ENCODE measurements at places on chromosomes 1 and 21.

DNA sequence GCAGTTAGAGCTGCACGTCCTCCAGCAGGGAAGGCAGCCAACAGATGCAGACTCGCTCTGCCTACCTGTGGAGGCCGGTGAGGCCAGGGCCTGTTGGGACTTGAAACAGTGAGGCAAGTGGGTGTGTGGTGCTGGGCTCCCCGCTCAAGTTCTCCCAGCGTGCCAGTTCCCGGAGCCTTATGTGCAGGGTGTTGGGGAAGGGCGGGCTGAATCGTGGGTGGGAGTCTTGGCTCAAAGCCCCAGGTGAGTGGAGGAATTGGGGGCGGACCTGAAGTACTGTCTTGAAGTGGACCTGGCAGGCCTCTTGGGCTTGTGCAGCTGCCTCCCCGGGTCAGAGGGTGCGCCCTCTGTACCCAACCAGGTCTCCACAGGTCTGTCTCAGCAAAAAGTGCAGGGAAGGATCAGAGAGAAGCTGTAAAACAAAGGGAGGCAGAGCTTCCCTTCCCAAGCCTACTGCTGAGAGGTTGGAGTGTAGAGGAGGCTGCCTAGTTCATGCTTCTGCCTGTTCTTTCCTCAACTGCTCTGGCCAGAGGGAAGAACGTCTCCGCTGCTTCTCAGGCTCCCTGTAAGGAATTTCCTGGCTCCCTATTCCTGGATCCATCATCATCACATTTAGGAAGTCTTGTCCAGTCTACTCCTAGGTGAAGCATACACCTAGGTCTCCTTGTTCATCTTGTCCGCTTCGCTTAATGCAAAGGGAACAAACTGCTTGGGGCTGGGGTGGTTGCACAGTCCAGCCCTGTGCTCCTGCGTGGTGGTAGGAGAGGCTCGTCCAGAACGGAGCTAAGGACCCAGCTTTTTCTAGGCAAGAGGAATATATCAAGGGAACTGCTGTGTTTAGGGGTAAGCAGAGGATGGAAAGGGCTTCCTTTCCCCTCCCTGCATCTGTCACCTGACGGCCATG is 14.9 kb downstream of the UTP11 start:
- DNase-seq = no peak

- no peak for DNase-seq
Measured at GRCh38 chr1:103948526-103948925, 198.8 kb downstream of the AMY1C start.

DNA sequence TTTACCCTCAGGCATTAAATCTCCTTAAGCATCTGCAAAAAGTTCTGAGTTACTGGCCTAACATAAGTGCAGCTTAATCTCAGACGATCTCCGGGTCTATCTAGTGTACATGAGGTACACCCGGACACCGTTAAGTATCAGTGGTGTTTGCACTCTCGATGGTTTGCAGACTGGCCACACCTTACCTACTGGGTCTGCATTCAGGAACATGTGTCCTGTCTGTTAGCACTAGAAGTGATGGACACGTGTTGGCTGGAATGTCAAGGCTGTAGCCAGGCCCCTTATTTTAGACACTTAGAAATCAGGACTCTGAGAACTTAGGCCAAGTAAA is 783 bp upstream of the AGL start:
- DNase-seq = no peak

GRCh38 chr1:160133990-160134770 is 17.2 kb upstream of the ATP1A4 start:
- no peak for DNase-seq

- DNase-seq = no peak
Measured at GRCh38 chr1:237875291-237875690, 15.4 kb downstream of the ZP4 start.

GRCh38 chr1:182520736-182521135 is 68.3 kb downstream of the RNASEL start:
- no peak for DNase-seq

DNA sequence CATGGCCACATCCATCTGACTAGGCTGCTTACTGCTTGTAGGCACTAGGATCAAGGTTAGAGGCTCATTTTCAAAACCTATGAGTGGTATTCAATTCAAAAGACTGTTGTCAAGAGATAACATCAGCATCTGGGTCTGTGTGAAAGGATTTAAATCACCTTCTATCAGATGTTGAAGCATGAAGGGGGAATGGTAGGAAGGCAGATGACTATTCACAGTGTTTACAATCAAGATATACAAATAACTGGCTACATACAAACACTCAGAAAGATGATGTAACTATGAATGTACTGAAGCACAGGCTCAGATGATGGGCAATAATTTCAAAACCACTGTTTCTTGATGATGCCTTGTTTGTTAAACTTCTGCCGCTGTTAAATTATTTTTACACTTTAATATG is 249.2 kb downstream of the SLC45A1 start:
- no peak for DNase-seq

GRCh38 chr1:117183112-117183511 is 27.6 kb downstream of the VTCN1 start:
- DNase-seq = no peak

GRCh38 chr1:221778535-221779142 is 36.8 kb upstream of the DUSP10 start:
- DNase-seq = no peak

GRCh38 chr1:234154320-234155251 is 218.7 kb upstream of the COA6 start:
- no peak for DNase-seq

DNA sequence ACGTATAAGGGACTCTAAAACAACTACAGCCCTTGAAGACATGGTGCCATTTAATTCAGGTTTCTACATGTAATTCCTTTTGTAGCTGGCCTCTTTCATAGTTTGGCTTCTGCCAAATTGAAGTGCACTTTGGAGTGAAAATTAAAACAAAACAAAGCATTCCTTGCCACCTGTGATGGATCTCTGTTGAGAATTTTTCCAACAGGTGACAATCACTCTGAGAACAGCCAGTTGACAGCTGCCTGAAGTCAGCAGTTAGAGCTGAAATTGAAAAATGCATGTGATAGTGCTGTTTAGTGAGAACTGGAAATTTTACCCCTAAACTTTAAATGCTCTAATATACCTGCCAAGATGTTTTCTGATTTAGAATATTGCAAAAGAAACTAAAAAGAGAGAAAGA is 134.5 kb downstream of the SNX7 start:
- no peak for DNase-seq

GRCh38 chr1:46603481-46603857 is 599 bp downstream of the MKNK1 start:
- DNase-seq = no peak

GRCh38 chr1:194698908-194699318 is 1512.5 kb upstream of the B3GALT2 start:
- DNase-seq = no peak

DNA sequence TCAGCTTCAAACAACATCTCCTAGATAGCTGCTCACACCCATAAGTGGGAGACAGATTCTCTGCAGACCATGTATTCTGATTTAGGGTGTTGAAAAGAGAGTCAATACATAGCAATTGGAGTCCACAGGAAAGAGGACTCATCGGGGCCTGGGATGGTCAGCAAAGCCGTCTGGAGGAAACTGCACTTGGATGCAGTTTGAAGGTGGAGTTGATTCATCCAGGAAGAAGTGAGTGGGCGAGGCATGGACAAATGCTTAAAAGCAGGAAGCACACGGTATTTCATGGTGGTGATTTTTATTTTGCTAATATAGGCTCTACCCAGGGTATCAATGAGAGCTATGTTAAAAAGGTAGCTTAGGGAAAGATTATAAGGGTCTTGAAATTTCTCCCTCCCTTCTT is 36.8 kb upstream of the DIRAS3 start:
- no peak for DNase-seq

DNA sequence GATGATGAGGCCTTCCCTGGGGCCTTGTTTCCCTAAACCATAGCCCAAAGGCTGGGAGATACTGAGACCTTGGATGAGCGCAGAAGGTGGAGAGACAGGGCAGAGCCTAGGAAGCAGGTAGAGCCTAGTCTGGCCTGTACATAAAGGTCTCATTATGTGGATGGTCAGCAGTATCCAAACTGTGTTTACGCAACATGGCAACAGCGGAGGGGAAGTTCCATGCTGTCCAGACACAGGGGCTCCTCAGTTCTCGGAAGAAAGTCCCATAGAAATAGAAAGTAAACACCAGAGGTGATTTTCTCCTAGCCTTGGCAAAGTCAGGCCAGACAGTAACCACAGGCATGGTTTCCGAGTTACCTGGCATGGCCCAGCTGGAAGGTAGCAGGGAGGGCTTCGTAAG is 42.1 kb upstream of the MPZL1 start:
- no peak for DNase-seq

GRCh38 chr1:228004331-228004855 is 2.4 kb upstream of the WNT3A start:
- DNase-seq = no peak

Data from effector CD8-positive, alpha-beta T cell (primary cell).